ENCODE measurements at places on chromosomes 6 and 20.

- peak; percentile 12 for DNase-seq
Measured at GRCh38 chr20:57622579-57623381, 2.6 kb upstream of the ZBP1 start.

- DNase-seq = peak; percentile 34
Measured at GRCh38 chr6:132456700-132457143, 55.4 kb upstream of the MOXD1 start.

GRCh38 chr6:158516098-158516497, 43.8 kb upstream of the TMEM181 start:
- DNase-seq = no peak

DNA sequence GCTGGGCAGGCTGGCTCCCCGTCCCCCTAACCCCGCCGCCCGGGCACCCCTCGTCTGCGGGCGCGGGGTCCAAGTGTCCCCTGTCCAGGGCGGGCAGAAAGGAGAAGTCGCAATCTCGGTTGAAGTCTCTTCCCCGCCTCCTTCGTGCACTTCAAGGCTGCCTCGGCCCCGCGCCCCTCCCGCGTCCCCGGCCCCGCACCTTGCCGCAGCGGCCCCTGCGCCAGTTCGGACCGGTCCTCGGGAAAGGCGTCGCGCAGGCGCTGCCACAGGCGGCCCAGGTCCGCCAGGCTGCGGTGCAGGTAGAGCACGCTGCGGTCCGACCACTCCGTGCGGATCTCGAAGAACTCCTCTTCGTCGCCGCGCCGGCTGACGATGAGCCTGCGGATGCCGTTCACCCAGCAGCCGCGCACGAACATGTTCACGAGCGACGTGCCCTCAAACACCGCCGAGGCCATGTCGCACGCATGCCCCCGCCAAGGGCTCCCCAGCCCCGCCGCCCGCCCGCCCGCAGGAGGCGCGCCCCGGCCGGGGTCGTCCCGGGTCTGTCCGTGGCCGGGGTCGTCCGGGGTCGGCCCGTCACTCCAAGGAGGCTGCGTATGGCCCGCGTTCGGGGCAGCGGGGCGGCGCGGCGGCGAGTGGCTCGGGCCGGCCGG, at the start of gene PXDC1:
Gene PXDC1, minus strand, starts transcription at position 637 of the 653 bp plus-strand sequence. Its CDS starts 182 bp downstream, at position 455.
- DNase-seq = peak; percentile 2

GRCh38 chr6:170438861-170439260, 114.2 kb downstream of the PSMB1 start:
- DNase-seq = no peak

All from Kasumi-1 (cell line).